ENCODE measurements at places on chromosomes 4 and X.

GRCh38 chr4:119008761-119009160 is 120.1 kb downstream of the SYNPO2 start:
- no peak for DNase-seq

- no peak for DNase-seq
These were observed 28.2 kb downstream of the IL13RA1 start for GRCh38 chrX:118755633-118756032.

- DNase-seq = no peak
These were observed 102.7 kb upstream of the RBPJ start for GRCh38 chr4:26217961-26218676.

DNA sequence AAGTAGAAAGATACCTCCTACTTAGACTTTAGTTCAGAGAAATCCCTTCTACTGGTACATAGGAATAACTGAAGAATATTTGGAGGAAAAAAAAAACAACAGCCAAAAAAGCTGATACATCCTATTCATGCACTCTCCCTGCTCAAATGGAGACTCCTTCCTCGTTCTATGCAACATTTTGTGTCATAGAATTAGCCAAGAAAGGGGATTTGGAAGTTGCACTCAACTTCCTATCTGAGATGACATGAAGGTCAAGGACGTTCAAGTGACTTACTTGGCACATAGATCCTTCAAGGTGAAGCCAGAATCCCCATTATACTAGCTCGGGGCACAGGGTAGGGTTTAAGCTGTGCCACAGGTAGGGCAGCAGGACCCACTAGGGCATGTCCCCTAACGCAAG is 56.2 kb upstream of the S100G start:
- DNase-seq = no peak

DNA sequence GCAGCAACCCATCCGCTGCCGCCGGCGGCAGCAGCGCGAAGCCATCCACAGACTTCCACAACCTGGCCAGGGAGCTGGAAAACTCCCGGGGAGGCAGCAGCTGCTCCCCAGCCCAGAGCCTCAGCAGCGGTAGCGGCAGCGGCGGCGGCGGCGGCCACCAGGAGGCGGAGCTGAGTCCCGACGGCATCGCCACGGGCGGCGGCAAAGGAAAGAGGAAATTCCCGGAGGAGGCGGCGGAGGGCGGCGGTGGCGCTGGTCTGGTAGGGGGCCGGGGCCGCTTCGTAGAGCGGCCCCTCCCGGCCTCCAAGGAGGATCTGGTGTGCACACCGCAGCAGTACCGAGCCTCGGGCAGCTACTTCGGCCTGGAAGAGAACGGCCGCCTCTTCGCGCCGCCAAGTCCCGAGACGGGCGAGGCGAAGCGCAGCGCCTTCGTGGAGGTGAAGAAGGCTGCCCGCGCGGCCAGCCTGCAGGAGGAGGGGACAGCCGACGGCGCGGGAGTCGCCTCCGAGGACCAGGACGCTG is 4.9 kb downstream of the PRDM8 start:
- peak; percentile 73 for DNase-seq

DNA sequence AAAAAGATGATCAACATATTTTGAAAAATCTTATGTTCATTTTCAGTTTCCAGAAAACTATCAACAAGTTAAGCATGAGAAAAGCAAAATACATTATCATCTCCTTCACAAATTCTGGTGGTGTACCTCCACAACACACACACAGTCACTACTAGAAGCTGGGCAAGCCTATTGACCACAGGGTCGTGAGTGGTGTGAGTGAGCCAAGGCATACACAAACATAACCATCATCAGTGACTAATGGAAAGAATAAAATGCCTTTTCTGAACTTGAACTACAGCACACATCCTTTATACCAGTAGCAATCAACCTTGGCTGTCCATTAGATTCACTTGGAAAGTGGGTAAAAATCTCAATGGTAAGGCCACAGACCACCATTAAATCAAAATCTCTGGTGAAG is 180.2 kb downstream of the FAM47B start:
- DNase-seq = no peak

DNA sequence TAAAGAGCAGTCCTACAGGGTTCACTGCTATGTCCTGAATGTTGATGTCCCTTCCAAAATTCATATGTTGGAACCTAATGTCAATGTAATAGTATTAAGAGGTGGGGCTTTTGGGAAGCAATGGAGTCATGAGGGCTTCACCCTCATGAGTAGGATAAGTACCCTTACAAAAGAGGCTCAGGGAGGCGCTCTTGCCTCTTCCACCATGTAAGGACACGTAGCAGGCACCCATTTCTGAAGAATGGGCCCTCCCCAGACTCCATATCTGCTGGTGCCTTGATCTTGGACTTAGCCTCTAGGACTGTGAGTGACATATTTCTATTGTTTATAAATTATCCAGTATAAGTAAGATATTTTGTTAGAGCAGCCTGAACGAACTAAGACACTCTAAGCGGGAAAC is 15.8 kb downstream of the MED28 start:
- DNase-seq = no peak

All from CD4-positive, CD25-positive, alpha-beta regulatory T cell (primary cell).